ENCODE measurements at places on chromosomes 2 and 18.

GRCh38 chr2:237662671-237663093 lies 35.3 kb downstream of the LRRFIP1 start:
- DNase-seq: no peak

DNA sequence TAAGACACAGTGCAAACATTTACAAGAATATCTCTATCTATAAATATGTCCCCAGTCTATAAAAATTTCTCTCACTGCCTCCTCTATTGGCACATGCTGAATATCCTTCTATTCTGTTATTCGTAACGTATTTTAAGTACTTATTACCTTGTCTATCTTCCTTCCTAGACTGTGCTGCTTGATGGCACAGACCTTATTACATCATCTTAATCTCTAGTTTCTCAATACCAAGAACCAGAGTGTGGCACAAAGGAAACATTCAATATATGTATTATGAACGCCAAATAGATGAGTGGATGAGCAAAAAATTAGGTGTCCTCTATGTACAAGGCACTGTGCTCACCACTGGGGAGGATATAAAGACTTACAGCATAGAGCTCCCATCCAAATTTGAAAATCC lies 282.8 kb downstream of the NBAS start:
- no peak for DNase-seq

GRCh38 chr2:235844561-235844960 lies 323.6 kb downstream of the GBX2 start:
- no peak for DNase-seq

GRCh38 chr18:57953883-57954282 lies 90.1 kb upstream of the NEDD4L start:
- DNase-seq: no peak

DNA sequence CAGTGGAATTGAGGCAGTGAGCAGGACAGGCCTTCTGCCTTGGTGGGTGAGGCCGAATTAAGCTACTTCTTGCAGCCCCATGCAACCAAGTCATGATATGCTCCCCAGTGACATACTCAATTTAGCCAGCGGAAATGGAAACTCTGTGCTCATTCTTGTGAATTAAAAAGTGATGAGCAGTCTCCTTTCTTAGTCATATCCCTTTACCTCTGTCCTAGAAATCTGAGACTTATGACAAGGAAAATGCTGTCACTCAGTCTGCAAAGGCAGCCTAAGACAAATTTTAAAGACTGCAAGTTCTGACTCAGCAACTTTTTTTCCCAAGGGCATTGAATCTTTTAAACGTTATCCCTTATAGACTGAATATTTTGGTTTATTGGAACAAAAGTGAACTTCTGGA lies 218.2 kb downstream of the SH3BP4 start:
- no peak for DNase-seq

GRCh38 chr2:151103551-151103950 lies 158.1 kb downstream of the RBM43 start:
- DNase-seq: no peak

- DNase-seq: no peak
Measured at GRCh38 chr2:199108056-199108455, 349.7 kb downstream of the SATB2 start.

DNA sequence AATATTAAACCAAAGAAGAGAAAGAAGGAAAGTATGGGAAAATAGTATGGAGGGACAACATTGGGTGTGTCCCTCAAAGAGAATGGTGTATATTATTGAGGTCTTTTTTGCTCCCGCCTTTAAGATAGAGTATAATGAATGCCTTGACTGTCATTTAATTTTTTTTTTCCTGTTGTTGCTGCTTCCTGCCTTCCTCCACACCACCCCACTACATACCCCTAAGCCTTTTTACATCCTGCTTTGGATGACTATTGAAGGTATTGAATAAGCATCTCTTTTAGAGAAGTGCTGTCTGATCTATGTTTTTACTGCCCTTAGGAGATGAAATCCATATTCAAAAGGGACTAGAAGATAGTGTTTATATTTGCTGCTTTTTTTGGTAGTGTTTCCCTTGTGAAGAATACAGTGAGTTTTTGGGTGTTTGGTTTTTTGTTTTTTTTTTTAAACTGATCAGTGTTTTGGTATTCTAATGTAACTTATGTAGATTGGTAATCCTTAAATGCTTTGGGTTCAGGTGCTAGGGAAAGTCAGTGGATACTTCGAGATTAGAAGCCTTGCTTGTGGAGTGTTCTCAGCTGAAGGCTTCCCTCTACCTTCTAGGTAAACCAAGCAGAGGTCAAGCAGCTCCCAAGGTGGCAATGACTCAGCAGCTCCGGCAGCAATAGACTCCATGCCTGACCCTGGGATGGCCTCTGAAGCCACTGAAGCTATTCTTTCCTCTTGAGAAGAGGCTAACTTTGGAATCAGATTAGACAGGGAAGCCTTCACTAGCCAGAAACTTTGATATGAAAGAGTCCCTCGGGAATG lies 5.0 kb downstream of the FZD7 start:
- no peak for DNase-seq

DNA sequence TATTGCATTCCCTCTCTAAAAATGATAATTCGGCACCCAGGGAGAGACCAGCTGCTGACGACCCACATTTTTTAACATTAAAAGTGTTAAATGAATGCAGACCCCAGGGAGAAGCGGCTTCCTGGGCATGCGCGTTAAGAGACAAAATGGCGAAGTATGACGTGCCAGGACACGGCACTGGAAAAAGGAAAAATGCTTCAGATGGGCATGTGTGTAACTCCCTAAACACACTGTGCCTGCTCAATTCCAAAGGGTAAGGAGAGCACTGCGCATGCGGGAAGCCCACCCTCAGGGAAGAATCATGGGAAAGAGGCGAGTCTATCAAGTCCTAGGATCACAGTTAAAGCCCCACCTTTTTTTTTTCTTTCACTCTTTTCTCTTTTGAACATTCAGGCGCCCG lies 58.1 kb downstream of the CYP26B1 start:
- DNase-seq: no peak

All from activated CD8-positive, alpha-beta memory T cell treated with anti-CD3 and anti-CD28 coated beads for 1 hour (primary cell).